Stimulated activated CD8-positive, alpha-beta memory T cell treated with anti-CD3 and anti-CD28 coated beads, Interleukin-15, amount 100 ng/mL, for 4 hours (primary cell): ENCODE measurements at places on chromosomes 2 and 18.

GRCh38 chr18:25016666-25017065, 335.3 kb downstream of the ZNF521 start:
- no peak for DNase-seq

GRCh38 chr2:204604061-204604460, 58.8 kb downstream of the PARD3B start:
- no peak for DNase-seq

DNA sequence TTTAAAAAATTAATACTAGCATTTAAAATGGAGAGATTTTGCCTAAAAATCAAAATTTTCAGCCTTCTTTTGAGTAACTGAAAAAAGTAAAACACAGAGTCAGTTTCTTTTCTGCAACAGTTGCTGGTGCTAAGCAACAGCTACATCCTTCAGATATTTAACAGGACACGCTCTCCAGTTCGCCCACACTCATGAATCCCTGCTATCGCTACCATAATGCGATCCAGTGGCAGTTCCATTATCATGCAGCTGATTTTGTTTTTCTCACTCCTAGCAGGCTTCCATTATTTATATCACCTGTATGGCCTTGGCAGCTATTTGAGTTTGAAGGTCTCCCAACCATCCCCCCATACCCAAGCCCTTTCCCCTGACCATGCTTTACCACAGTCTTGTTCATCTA, 93.1 kb upstream of the NCKAP5 start:
- DNase-seq, result no peak

DNA sequence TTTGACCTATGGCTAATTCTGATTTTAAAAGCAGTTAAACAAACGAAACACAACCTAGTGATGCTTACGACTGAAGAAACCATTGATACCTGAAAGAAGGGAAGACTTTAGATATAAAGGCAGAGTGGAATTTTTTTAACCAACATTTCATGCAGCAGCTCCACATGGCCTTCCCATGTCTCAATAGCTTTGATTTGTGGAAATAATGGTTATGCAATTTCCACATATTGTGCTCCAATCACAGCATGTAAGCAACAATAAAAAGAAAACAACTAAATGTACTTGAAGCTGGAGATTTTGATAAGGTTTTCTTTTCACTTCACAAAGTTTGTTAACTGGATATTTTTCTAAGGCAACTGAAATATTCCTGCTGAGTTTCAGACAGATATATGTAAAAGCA, 82.0 kb upstream of the SLC39A10 start:
- DNase-seq, result no peak

GRCh38 chr2:182428476-182428875, 1.6 kb upstream of the PDE1A start:
- no peak for DNase-seq
